ENCODE measurements at places on chromosomes 12 and 14. TPM values are rescaled to one million over a fixed set of nuclear protein-coding genes. Genes with fewer than 3 reads are reported as not detected.
A peak's percentile ranks its signal among the peaks of the same experiment; 100 is the strongest.

DNA sequence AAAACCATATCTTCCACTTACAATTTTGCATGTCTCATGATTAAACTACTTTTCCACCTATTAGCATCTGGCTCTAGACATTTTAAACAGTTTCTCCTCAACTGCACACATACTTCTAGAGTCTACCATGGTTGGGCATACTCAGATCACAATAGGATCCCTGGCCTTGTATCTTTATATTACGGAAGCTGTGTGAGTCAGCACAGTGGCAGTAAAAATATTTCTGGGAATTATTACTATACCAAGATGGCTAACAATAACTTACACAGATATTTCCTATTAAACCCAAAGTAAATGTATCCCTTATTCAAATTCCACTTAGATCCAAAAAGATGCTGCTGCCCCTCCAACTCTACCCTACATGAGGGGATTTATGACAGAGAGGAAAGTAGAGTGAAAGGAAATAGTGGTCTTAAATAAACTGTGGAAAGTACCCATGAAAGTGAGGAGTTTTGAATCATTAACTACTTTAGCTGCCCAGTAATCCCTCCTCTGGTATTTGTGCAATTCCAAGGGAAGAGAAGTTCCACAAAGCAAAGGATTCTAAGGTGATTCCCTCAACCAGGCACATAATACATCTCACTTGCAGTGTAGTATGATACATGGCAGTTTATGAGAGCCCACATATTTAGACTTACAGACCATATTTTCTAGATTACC is 14.0 kb upstream of the CPSF6 start:
- no peak overlapping the region for H3K27ac ChIP-seq
- H3K4me3 ChIP-seq = no peak overlapping the region
- no peaks in the 10 kb centered on the region for H3K36me3 ChIP-seq
- no peaks in the 10 kb centered on the region for H3K4me1 ChIP-seq
- no peak for DNase-seq
- H3K27me3 ChIP-seq = no peaks in the 10 kb centered on the region

DNA sequence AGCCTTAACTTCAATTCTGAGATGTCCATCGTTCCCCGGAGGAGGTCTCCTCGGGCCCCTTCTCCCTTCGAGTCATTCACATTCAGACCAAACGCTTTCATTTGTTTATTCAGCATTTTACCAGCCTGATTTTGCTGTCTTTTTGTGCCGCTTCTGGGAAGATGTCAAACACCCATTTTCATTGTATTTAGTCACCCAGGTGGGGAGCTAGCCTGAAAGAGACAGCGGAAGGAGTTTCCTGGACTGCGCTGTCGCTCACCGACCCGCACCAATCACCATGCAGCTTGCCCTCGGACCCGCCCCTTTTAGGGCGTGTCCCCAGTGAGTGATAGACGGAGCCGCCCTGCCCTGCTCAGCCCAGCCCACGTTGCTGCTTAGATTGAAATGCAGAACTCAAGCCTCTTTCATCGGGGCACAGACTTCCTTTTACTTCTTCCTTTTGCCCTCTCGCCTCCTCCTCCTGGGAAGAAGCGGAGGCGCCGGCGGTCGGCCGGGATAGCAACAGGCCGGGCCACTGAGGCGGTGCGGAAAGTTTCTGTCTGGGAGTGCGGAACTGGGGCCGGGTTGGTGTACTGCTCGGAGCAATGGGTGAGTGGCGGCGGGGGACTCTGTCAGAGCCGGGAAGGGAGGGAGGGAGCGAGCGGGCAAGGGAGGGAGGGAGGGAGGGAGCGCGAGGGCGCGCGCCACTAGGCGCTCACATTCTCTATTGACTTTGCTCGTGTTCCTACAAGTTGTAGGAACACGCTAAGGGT is at the start of gene PAX9:
PAX9 (plus strand) TSS at position 355 of the 752 bp plus-strand sequence; CDS start at position 585, 230 bp downstream.
- peak; percentile 98 for DNase-seq
- H3K27me3 ChIP-seq = peaks cover 96% of the 10 kb centered on the region
- H3K4me1 ChIP-seq = peaks cover 56% of the 10 kb centered on the region
- H3K36me3 ChIP-seq = no peaks in the 10 kb centered on the region
- H3K4me3 ChIP-seq = peak within 1 kb of the TSS; percentile 56

The INSM2 gene
- total RNA-seq = not detected

The LMNTD1 gene
- total RNA-seq = not detected

DNA sequence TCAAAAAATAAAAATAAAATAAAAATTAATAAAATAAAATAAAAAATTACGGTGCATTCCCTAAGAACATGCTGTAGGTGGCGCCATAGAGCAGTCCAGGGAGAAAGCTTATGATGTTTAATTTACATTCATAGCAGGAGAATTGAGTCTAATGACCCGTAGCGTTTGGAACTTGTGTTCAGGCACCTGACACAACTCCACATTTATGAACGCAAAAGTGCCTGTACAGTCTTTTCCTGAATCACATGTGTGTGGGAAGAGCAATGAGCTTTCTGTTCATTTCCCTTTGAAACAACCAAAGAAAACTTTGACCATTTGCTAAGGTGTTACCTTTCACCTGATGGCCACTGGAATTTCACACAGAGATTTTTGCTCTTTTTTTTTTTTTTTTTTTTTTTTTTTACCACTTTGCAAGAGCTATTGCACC is 60.6 kb upstream of the KCNA1 start:
- peak; percentile 35 for DNase-seq
- no peak overlapping the region for H3K4me3 ChIP-seq
- H3K4me1 ChIP-seq = no peaks in the 10 kb centered on the region
- no peak overlapping the region for H3K27ac ChIP-seq
- H3K36me3 ChIP-seq = no peaks in the 10 kb centered on the region

GRCh38 chr12:30211743-30212142 is 428.0 kb upstream of the TMTC1 start:
- peaks cover under 1% of the 10 kb centered on the region for H3K4me1 ChIP-seq
- no peak for DNase-seq
- H3K36me3 ChIP-seq = no peaks in the 10 kb centered on the region
- no peak overlapping the region for H3K27ac ChIP-seq

GRCh38 chr12:56520506-56520905 is 1.1 kb upstream of the RBMS2 start:
- H3K4me3 ChIP-seq = no peak overlapping the region
- DNase-seq = no peak
- no peaks in the 10 kb centered on the region for H3K27me3 ChIP-seq
- no peak overlapping the region for H3K27ac ChIP-seq
- H3K36me3 ChIP-seq = no peaks in the 10 kb centered on the region

- no peaks in the 10 kb centered on the region for H3K4me1 ChIP-seq
- H3K36me3 ChIP-seq = no peaks in the 10 kb centered on the region
- DNase-seq = no peak
Observed at GRCh38 chr14:52405314-52405713, 91.2 kb downstream of the PTGER2 start.

GRCh38 chr14:96050482-96050881 is 11.3 kb downstream of the C14orf132 start:
- H3K4me1 ChIP-seq = peaks cover 11% of the 10 kb centered on the region
- no peaks in the 10 kb centered on the region for H3K27me3 ChIP-seq
- H3K4me3 ChIP-seq = no peak overlapping the region
- no peaks in the 10 kb centered on the region for H3K36me3 ChIP-seq

- no peaks in the 10 kb centered on the region for H3K27me3 ChIP-seq
- no peak overlapping the region for H3K27ac ChIP-seq
- no peak for DNase-seq
- H3K36me3 ChIP-seq = no peaks in the 10 kb centered on the region
Observed at GRCh38 chr14:74507085-74507484, 13.5 kb downstream of the ISCA2 start.

- peaks cover 12% of the 10 kb centered on the region for H3K4me1 ChIP-seq
- DNase-seq = no peak
- no peak overlapping the region for H3K27ac ChIP-seq
- no peaks in the 10 kb centered on the region for H3K27me3 ChIP-seq
- no peaks in the 10 kb centered on the region for H3K36me3 ChIP-seq
Observed at GRCh38 chr12:132259364-132259871, 70.0 kb downstream of the GALNT9 start.

- no peak overlapping the region for H3K27ac ChIP-seq
- H3K4me3 ChIP-seq = no peak overlapping the region
- peaks cover 10% of the 10 kb centered on the region for H3K4me1 ChIP-seq
- H3K27me3 ChIP-seq = no peaks in the 10 kb centered on the region
- no peaks in the 10 kb centered on the region for H3K36me3 ChIP-seq
- no peak for DNase-seq
Observed at GRCh38 chr12:94819011-94819410, 168.7 kb upstream of the TMCC3 start.

Measured in GM23338 (cell line).